ENCODE measurements at places on chromosomes 4 and X.

- DNase-seq, result no peak
Measured at GRCh38 chrX:105658136-105658535, 164.2 kb upstream of the NRK start.

- DNase-seq, result no peak
Measured at GRCh38 chrX:123223859-123224258, 39.8 kb downstream of the GRIA3 start.

DNA sequence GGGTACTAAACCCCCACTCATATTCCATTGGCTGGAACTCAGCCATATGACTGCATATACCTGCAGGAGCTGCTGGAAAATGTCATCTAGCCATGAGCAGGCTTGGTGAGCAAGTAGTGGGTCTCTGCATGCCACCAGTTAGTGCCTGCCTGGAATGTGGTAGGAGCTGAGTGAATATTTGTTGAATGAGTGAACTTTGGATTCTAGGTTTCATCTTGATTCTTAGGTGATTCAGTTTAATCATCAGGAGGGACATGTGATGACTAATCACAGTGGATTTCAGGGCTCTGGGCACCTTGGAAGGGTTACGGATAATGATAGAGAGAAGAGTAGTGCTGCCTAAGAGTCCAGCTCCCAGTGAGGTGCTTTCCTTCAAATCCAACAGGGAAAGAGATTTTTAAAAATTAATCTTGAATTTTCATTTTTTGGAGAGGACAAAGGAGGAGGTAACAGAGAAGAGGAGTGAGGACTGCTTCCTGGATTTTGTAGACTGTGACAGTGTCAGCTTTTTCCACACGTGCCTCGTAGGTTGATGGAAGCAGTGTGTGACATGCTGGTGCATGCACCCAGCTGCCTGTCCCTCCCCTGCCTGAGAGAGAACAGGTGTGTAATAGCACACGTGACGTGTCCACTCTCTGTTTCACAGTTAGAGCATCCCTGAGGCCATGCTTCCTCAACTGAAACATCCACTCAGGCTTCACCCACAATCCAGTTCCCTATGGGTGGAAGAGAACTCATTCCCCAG lies 30.4 kb downstream of the NHS start:
- DNase-seq, result no peak

GRCh38 chr4:67581208-67581857 lies 22.8 kb downstream of the STAP1 start:
- DNase-seq, result no peak

GRCh38 chr4:70583952-70584834 lies 7.9 kb upstream of the AMBN start:
- no peak for DNase-seq

DNA sequence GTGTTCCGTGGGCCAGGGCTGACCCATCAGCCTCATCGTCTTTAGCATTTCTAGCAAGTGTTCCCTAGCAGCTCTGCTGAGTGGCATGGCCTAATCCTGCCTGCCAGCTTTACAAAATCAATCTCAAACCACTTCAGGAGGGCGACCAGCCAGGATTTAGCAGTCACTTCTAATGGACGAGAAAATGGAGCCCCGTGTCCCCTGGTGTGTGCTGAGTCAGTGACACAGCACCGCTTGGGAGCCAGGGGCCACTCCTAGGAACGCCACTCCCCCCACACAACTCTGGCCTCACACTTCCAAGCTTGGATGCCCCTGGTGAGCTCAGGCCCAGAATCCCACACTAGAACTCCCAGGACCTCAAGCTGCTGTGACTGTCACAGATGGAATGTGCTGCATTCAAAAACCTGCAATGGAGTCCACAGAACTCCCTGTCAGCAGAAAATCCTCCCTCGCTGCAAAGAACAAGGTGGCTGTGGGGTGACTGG lies 311.2 kb upstream of the GATB start:
- no peak for DNase-seq
